Dorsolateral prefrontal cortex (tissue), 122 donors: ENCODE measurements at places on chromosomes 12 and 14.

DNA sequence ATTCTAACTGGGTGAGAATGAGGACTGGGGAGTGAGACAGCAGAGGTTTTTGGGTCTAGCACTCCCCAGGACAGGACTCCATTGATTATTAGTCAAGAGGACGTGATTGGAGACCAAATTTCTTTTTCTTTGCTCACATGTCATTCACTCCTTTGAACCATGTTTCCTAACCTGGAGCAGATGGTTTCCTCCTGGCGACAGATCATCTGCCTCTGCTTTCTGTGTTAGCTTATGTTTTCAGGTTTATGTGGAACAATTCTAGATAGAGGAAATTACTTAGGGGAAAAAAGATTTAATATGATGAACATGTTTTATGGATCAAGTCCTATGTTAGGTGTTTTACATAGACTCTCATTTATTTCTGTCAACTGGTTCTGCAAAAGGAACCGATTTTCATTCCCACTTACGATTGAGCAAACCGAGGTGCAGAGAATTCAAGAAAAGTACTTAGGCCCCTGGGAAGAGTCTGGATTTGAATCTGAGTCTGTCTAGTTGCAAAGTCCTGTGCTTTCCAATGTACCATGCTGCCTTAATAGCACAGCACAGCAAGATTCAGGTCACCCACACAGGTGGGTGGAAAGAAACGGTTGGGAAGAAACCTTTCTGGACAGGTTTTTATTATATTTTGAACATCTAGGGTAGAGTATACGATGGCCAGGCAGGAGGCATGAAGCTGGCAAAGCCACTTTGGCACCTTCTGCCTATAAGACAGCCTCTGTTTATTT, 30.8 kb downstream of the SMOC1 start:
- no peak for DNase-seq

- no peak for DNase-seq
Measured at GRCh38 chr14:80988735-80989429, 33.5 kb downstream of the TSHR start.

- no peak for DNase-seq
Measured at GRCh38 chr12:51600721-51601120, 9.7 kb downstream of the SCN8A start.

DNA sequence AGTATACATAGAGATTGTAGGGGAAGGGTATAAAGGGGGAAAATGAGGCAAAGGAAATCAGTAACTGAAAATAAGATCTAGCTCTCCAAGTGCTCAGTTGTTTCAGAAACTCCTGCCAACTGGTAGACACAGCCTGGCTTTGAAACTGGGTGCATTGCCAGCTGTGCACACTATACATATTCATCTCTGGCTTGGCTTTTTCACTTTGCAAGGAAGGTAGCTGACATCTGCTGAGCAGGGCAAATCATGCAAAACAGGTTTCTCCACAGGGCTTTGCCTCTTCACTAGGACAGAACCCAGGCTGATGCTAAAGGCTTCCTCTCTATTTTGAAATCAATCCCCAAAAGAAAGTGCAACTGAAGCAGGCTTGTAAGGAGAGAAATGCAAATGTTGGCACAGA, 101.5 kb downstream of the HELB start:
- no peak for DNase-seq

DNA sequence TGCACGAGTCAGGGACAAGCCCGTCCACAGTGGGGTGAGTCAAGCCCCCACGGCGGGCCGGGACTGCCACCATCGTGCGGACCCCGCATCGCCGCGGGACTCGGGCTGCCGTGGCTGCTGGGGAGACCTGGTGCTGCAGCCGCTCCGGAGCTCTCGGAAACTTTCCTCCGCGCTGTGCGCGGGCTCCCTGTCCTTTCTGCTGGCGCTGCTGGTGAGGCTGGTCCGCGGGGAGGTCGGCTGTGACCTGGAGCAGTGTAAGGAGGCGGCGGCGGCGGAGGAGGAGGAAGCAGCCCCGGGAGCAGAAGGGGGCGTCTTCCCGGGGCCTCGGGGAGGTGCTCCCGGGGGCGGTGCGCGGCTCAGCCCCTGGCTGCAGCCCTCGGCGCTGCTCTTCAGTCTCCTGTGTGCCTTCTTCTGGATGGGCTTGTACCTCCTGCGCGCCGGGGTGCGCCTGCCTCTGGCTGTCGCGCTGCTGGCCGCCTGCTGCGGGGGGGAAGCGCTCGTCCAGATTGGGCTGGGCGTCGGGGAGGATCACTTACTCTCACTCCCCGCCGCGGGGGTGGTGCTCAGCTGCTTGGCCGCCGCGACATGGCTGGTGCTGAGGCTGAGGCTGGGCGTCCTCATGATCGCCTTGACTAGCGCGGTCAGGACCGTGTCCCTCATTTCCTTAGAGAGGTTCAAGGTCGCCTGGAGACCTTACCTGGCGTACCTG, 1.1 kb downstream of the PDE3A start:
- no peak for DNase-seq

- DNase-seq, result peak; percentile 7
Measured at GRCh38 chr12:131370791-131371347, 340.0 kb upstream of the SFSWAP start.

DNA sequence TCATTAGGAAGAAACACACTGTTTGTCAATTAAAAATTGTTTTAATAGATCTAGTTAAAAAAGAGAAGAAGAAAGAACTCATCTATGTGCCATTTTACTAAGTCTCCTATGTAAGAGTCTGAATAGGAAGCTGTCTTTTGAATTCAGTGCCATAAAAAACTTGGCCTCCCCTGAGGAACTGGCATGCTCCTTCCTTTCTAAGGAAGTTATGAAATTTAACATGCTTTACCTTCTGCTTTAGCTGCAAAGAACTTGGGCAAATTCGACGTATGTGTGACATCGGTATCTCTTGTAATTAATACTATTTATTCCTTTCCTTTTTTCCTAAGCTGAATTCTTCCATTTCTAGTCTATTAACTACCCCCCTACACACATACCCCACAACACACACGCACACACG, 12.5 kb downstream of the TM7SF3 start:
- no peak for DNase-seq

GRCh38 chr12:29739279-29739991, 44.3 kb downstream of the TMTC1 start:
- DNase-seq, result no peak

- DNase-seq, result no peak
Measured at GRCh38 chr14:92122351-92122677, 545 bp downstream of the CPSF2 start.

DNA sequence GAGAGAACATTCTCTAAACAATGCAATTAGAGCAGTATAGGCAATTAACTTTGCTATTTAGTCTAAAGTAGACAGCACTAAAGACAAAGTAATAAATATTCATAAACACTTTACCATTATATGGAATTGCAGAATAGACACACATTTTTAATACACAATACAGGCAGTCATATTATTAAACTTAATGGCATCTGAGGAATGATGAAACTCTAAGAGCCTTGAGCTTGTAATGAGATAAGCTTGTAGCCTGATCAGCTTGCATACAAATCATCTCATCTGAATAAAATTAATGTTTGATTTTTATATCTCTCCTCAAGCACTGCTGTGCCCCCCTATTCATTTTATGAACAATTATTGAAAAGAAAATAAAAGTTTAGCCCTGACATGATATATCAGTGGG, 107.6 kb downstream of the MGAT4C start:
- no peak for DNase-seq

GRCh38 chr12:90833228-90833627, 121.7 kb downstream of the CCER1 start:
- DNase-seq, result no peak

GRCh38 chr12:7090222-7090998, 1.8 kb downstream of the C1R start:
- no peak for DNase-seq

GRCh38 chr12:49366096-49366651, 1.1 kb upstream of the SPATS2 start:
- no peak for DNase-seq

- DNase-seq, result no peak
Measured at GRCh38 chr12:95225645-95226212, 8.1 kb downstream of the VEZT start.

GRCh38 chr14:64838656-64839055, 41.1 kb downstream of the SPTB start:
- DNase-seq, result no peak

GRCh38 chr12:108890208-108890607, 10.3 kb downstream of the DAO start:
- DNase-seq, result no peak

- no peak for DNase-seq
Measured at GRCh38 chr14:54278665-54279295, 118.0 kb upstream of the CDKN3 start.

GRCh38 chr12:92554158-92555073, 148.4 kb upstream of the PLEKHG7 start:
- no peak for DNase-seq

DNA sequence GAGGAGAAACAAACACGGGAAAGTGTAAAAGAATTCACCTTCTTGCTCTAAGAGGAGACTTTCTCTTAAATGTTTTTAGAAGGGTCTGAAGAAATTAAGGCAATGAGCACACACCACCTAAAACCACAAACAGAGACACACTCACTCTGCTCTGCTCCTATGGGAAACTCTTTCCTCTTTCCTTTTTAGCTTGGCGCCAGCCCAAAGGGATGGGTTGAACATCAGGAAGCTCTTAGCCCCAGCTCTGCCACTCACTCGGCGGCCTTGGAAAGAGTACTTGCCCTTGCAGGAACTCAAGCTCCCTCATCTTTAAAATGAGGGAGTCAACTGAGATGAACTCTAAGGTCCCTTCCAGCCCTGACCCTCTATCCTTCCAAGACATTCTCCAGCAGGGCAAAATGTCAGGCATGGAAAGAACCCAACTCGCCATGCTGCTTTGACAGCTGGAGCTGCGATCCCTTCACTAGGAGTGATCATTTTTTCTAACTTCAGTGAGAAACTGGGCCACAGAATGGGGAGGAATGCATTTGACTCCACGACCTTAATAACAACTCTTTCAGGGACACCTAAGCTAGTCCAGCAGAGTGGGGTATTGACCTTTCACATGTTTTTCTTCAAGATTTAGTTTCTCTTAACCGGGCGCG, 980 bp upstream of the RNASE8 start:
- DNase-seq, result no peak

GRCh38 chr12:74293689-74294131, 243.9 kb upstream of the ATXN7L3B start:
- DNase-seq, result no peak

GRCh38 chr14:20982646-20983369, 7.0 kb upstream of the METTL17 start:
- no peak for DNase-seq

- no peak for DNase-seq
Measured at GRCh38 chr12:59499774-59500173, 96.1 kb upstream of the SLC16A7 start.

- DNase-seq, result peak; percentile 35
Measured at GRCh38 chr12:107760207-107760808, 629 bp downstream of the PRDM4 start.

DNA sequence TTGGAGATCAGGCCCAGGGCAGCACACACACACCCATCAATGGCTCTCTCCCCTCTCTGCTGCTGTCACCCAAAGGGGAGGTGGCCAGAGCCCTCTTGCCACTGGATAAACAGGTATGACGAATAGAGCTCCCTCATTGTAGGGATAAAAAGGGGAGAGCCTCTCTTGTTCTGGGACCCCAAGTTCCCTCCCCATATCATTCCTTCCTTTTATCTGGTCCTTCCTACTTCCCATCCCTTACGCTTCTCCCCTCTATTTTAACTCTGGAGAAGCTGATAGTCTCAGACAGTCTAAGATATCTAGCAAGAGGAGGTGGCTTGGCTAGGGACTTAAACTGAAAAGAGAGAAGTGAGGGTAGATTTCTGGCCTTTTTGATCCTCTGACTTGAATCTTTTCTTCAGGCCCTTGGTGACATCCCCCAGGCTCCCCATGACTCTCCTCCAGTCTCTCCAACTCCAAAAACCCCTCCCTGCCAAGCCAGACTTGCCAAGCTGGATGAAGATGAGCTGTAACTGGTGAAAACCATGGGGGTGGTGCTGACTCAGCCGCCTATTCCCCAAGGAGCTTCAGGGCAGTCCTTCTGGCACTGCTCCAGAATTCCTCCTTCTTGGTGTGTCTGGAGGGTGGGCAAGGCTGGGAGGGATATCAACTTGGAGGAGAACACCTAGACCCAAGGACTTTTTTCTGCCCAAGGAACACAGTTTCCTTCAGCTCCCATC, 5.3 kb downstream of the ARHGEF25 start:
- DNase-seq, result peak; percentile 61

GRCh38 chr12:122362755-122363154, 59.7 kb downstream of the CLIP1 start:
- DNase-seq, result no peak

DNA sequence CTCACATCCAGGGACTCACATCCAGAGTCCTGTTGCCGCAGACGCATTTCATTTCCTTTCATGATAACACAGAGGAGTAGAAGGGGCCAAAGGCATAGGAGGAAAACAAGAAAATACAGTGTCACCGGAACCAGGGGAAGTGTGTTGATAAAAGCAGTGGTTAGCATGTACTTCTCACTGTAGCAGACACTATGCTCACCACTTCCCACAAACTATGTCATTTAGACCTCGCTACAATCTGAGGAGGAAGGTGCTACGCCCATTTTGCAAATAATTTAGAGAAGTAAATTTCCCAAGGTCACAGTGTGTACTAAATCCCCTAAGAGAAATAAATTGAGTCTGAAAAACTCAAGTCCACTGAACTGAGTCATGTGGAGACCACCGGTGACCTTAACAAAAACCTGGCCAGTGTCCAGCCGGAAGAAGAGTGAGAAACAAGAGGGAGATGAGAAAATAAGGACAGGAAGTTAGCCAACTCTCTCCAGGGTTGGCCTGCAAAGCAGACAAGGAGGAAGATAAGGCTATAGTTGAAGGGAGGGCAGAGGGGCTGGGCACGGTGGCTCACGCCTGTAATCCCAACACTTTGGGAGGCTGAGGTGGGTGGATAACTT, 25.8 kb upstream of the TMCC3 start:
- DNase-seq, result no peak

- peak; percentile 3 for DNase-seq
Measured at GRCh38 chr14:104389326-104390220, 190.0 kb upstream of the C14orf180 start.
